NCI-H2107 (cell line): ENCODE measurements at places on chromosomes 6 and 20.

- DNase-seq: no peak
These were observed 25.8 kb upstream of the CEP85L start for GRCh38 chr6:118677193-118677592.

GRCh38 chr20:61170496-61171320 lies 81.4 kb upstream of the CDH4 start:
- no peak for DNase-seq

DNA sequence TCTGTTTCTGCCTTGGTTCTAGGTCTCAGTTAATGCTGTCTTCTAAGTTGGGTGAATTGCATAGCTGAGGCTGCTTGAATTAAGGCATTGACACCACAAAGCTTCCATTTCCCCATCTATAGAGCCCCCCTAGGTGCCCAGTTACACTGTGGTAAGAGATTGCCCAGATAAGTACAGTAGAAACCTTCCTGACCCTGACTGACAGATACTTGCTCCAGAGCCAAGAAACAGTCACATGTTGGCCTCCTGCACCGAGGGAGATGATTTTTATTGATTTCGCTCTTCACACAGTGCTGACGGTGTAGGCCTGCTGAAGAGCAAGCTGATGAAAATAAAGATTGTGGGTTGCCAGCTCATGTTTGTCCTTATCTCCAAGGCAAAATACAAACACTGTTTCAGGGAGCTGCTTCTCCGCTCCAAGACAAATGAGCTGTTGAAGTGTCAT lies 67.9 kb downstream of the TRMT11 start:
- no peak for DNase-seq

- DNase-seq: no peak
These were observed 655.5 kb upstream of the FLRT3 start for GRCh38 chr20:14992961-14993360.

DNA sequence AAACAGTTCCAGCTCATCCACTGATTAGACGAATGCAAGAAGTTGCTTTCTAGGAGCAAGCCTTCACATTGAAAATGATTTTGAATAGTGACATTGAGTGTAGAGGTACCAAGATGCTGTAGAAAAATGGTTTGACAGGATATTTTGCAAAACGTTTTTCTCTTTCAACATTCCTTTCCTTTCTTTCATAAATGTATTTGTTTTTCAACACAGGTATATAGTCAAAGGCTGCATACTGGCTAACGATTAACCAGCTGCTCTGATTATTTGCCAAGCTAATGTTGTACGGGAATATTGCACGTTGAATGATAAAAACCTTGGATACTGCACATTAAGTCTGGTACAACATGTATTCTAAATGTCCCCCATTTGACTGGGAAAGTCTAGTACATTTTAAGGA lies 78.8 kb upstream of the TENT5A start:
- DNase-seq: no peak

DNA sequence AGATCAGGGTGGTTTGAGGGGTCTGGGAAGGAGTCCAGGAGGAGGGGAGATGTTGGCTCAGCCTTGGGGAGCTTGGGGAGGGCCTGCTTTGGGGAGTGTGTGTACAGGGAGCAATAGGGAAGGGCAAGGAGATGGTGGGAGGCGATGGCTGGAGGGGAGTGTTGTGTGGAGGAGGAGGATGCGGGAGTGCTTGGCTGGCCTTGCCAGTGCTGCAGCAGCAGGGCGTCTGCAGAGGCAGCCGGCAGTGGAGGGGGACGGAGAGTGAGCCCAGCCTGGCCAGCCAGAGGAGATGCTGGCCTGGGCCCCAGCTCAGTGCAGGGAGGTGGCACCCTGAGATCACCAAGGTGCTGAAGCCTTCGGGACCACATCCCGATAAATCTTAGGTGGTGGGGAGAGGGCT lies 3.9 kb downstream of the IP6K3 start:
- DNase-seq: no peak

- no peak for DNase-seq
These were observed 174.8 kb downstream of the BMP2 start for GRCh38 chr20:6942266-6942665.

- no peak for DNase-seq
These were observed 104.4 kb upstream of the ESR1 start for GRCh38 chr6:151702851-151703658.

DNA sequence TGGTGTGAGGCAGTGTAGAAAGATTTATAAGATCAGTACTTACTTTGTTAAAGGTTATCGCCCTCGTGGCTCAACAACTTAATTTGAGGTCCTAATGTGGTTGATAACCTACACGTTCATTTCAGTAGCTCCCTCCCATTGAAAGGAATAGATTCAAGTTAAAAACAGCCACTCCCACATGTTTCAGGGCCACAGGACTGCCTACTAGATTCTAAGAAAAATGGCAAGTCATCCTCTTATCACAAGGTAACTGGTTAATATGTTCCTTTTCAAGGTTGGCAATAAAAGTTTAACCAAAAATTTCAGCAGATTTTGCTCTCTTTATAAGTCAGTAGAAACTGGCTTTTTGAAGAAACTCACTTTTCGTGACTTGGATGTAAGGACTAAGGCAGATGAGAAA lies 17.1 kb downstream of the GSTA2 start:
- DNase-seq: no peak

- DNase-seq: no peak
These were observed 112.0 kb downstream of the FYN start for GRCh38 chr6:111761212-111761611.

GRCh38 chr20:63137851-63138415 lies 78.0 kb downstream of the YTHDF1 start:
- no peak for DNase-seq

GRCh38 chr6:170166511-170167122 lies 124.3 kb downstream of the DLL1 start:
- DNase-seq: no peak

GRCh38 chr6:16512544-16513290 lies 248.5 kb downstream of the ATXN1 start:
- DNase-seq: no peak
